ENCODE measurements at places on chromosomes 12 and 14.
A peak's percentile ranks its signal among the peaks of the same experiment; 100 is the strongest.

- DNase-seq, result no peak
Observed at GRCh38 chr14:105864651-105865265, 338.4 kb downstream of the TMEM121 start.

GRCh38 chr12:57340104-57340503 lies 89.1 kb upstream of the STAC3 start:
- DNase-seq, result no peak

GRCh38 chr12:64311877-64312276 lies 78.7 kb downstream of the C12orf56 start:
- DNase-seq, result no peak

GRCh38 chr14:77290705-77291104 lies 19.7 kb upstream of the NGB start:
- no peak for DNase-seq

DNA sequence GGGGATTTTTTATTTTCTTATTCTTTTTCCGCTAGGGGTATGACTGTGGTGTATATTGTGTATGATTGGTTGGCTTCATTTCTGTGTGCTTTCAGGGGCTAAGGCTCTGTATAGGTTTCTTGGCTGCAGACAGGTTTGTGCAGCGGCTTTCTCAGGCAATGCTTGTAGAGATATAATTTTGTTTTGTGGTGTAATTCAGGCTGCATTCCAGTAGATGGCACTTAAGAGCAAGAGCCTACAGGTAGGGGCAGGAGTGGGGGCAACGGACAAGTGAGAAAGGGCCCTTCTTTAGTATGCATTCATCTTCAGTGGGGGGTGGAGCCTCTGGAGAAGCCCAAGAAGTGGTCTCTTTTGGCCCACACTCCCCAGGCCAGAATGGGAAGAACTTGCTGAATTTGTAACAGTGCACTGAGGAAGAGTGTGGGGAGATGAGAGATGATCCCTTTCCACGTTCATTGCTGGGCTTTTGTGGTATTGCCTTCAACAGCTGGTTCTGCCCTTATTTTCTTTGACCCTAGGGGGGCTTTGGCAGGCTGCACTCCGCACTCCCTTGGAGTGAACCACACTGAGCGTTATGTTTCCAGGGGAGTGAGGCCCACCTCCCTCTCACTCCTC lies 78.6 kb downstream of the IFNG-AS1 start:
- DNase-seq, result no peak

DNA sequence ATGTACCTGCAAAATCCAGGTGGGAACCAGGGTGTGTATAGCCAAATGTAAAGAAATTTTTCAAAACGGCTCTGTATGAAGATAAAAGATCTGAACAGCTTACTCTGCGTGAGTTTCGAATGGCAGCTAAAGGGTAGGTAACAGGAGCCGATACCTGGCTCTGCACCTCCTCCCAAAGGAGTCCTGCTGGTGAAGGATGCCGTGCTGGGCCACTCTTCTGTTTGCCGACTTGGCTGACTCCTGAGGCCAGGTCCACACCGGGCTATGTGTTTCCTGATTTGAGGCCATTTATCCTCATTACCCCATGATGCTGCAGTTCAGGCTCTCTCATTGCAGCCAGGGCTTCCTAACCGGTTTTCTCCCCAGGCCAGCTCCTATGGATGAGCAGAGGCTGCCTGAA lies 244.6 kb downstream of the SLC41A2 start:
- DNase-seq, result no peak

- no peak for DNase-seq
Observed at GRCh38 chr14:100522616-100523099, 64.6 kb downstream of the BEGAIN start.

DNA sequence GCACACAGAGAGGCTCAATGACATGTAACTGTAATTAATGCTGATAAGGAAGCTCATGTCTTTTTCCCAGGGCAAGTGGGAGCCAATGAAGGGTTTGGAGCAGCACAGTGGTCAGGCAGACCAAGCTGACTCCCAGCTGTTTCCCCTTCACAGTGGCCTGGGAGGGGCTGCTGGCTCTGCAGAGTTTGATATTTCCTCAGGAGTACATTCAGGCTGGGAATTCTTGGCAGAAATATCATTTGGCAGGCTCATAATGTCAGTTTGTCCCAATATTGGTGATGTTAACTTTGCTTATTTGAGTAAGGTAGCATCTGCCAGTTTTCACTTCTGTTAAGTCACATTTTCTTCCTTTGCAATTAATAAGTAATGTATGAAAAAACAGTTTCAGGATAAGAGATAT lies 247.0 kb downstream of the EMP1 start:
- DNase-seq, result no peak

DNA sequence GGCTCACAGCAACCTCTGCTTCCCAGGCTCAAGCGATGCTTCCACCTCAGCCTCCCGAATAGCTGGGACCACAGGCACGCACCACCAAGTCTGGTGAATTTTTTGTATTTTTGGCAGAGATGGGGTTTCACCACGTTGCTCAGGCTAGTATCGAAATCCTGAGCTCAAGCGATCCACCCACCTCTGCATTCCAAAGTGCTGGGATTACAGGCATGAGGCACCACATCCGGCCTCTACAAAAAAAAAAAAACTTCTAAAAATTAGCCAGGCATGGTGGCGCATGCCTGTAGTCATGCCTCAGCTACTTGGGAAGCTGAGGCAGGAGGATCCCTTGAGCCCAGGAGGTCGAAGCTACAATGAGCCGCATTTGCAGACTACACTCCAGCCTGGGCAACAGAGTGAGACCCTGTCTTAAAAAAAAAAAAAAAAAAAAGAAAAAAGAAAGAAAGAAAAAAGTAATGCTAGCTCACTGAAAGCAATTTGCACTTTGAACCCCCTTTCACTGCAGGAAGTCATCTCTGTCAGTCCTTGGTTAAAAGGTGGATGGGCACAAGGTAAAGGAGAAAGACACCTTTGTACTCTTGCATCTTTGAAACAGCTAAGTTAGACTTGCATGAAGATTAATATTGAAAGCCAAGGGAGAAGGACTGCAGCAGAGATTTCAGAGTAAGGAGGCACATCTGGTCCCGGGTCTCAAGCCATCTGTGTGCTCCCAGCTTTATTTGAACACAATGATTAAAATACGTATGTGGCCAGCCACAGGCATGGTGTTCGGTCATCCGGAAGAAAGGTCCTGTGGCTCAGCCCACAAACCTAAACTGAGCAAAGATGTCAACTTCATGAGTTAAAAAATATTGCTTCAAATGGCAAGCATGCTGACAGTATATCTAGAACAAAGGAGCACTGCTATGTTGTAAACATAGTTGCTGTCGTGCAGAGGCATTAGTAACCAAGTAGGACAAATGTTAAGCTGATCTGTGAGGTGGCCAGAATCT lies 103.8 kb upstream of the HMGA2 start:
- no peak for DNase-seq

GRCh38 chr14:85439696-85440328 lies 90.1 kb upstream of the FLRT2 start:
- DNase-seq, result no peak

- DNase-seq, result peak; percentile 44
Observed at GRCh38 chr12:128644664-128645296, 179.0 kb downstream of the SLC15A4 start.

- no peak for DNase-seq
Observed at GRCh38 chr12:27535318-27535717, 11.3 kb downstream of the PPFIBP1 start.

DNA sequence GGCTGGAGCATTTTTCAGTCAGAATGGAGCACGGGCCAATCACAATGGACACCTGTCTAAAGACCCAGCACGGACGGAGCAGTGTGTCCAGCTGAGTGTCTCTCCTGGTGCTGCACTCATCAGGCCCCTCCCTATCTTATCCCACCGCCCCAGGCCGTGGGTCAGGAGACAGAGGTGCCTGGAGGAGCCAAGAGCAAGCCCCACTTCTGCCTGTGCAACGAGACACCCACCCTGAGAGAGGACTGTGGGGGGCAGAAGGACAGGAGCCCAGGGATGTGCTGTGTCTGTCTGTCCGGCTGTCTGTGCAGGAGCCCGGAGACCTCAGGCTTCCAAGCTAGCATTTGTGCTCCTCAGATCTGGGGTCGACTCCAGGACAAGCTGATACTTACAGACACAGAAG lies 69.6 kb upstream of the SFSWAP start:
- DNase-seq, result no peak

DNA sequence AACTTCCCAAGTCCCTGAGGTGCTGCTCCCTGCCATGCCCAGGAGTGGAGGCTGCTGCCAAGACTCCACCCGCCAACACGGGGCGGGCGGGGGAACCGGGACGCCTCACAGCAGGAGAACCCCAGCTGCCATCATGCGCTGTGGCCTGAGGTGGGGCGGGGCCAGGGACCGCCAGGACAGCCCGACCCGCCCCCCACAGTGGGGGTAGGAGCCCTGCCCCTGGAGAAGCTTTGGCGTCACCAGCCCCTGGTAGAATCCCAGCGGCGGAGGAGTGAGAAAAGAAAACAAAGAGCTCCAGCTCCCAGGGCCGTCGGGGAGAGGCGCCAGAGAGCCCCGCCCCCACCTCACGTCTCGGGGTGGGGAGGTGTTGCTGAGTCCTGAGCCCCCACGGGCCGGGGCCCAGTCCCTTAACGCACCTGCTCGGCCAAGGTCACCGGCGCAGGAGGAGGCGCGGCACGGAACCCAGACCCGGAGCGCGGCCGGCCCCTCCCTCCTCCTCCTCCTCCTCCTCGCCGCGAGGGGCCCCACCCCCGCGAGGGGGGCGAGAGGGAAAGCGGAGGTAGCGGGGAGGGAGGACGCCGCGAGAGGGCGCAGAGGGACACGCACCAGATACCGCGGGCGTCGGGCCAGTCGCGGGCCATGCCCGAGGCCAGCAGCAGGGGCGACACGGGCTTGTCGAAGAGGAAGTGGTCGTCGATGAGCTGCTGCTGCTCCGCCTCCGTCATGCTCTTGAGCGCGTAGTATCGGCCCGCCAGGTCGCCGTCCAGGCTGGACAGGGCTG lies 1.8 kb downstream of the CKB start:
- DNase-seq, result peak; percentile 17

- DNase-seq, result no peak
Observed at GRCh38 chr12:59559696-59560095, 36.1 kb upstream of the SLC16A7 start.

DNA sequence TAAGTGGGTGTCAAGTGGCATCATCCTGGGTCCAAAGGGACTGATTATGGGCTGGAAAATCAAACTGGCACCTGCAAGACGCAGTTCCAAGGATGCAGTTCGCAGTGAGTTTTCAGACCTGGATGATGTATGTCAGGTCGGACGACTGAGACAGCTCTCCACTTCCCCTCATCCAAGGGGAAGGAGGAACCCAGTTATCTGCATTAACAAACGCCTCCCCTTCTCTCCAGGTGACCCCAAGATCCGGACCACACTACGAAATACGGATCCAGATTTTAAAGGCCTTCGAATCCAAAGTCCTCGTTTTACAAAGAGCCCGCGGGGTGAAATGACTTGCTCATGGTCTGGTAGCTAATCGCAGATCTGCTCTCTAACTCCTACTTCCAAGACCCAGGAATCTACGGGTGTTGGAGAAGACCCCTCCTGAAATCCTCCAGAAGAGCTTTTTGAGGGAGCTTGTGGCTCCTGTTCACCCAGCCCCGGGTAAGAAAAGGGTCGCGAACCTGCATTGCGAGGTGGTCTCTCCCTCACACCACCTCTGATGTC lies 460 bp upstream of the SYNE2 start:
- DNase-seq, result no peak

GRCh38 chr12:64760808-64761573 lies 1.8 kb upstream of the GNS start:
- DNase-seq, result no peak

DNA sequence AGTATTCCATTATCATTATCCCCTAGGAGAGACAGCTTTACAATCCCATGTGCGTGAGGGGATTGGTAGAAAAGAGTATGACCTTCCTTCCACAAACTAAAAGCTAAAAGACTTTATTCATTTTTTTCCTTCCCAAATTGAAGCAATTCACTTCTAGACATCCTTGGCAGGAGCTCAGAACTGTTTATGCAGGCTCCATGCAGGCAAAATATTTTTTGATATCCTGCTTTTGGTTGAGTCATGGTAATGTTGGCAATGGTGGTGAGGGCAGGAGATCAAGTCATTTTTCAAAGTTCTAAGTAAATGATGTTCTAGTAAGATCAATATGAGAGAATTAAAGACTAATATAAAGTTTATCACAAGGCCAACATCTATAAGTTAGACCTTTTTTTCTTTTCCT lies 1.3 kb upstream of the PLEKHG7 start:
- DNase-seq, result no peak

- DNase-seq, result no peak
Observed at GRCh38 chr12:70646850-70647249, 9.6 kb upstream of the PTPRB start.

DNA sequence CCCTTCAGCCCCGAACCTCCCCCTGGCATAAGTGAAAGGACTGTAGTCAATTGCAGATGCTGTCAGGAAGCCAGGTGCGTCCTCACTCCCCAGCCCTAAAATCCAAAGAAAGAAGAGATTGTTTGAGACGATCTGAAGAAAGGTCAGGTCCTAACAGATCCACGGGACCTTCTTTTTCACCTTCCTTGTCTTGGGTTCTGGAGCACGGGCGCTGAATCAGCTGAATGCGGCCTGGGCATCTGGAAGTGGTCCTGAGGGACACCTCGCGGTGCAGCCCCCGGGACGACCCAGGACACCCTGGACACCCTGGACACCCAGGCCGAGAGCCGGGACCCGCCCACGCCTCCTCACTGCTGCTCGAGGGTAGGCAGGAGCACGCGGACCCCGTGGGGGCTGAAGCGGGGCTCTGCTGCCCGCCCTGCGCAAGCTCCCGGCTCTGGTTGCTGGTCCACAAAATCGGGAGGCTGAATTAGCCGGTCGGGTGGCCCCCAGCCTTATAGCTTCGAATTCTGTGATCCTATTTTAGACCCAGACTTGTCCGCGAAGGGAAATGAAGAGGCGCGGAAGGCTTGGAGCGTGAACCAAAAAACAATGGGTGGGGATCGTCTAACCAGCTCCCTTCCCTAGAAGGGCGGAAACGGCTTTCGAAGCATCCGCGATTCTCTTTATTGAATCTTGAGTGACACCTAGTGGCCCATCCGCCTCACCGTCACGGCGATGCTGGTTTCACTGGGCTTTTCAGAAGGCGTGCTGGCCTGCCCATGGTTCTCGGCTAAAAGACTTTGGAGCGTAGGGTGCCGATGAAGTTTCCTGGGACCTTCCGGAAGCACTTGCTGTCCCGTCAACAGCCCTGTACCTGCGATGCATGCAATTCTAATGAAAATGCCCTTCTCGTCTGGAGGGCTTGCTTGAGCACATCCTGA lies 46.4 kb upstream of the PLXNC1 start:
- peak; percentile 49 for DNase-seq

GRCh38 chr12:75954041-75954440 lies 77.5 kb downstream of the PHLDA1 start:
- no peak for DNase-seq

DNA sequence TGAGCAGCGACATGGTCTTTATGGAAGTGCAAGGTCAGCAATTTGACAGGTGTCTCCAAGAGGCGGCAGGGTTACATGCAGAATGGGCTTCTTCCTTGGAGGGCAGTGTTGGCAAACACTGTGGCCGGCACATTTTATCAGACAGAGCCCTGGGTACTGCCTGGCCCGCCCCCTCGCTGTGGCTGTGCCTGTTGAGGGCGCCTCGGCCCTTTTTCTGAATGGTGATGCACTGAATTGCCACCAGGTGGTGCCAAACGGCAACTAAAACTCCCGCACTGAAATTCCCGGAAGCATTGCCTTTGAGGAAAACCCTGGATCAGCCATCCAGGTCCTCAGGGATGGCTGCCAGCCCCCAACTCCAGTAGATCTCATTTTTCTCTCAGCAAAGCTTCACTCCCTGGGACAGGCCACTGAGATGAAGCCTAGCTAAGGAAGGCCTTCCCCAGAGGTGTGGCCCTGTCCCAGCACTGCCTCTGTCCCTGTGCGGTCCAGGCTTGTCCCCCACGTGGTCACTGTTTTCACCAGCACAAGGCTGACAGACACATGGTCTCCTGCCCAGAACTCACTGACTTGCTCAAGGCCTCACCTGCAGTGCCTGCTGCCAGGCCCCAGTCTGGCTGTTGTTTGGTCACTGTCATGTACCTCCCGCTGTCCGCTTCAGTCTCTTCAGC lies 73.6 kb downstream of the TESC start:
- DNase-seq, result peak; percentile 61
